ENCODE measurements at places on chromosomes 6 and 20. TPM values are rescaled to one million over a fixed set of nuclear protein-coding genes. Genes with fewer than 3 reads are reported as not detected.

ADGRF4 gene
- polyA plus RNA-seq = 17.0 TPM

LY6G6D gene
- polyA plus RNA-seq = 0.67 TPM

CDH22 gene
- polyA plus RNA-seq = 0.86 TPM

PRR3 gene
- 3.7 TPM for polyA plus RNA-seq

GFRAL gene
- not detected for polyA plus RNA-seq

TSPO2 gene
- polyA plus RNA-seq = not detected

EBF4 gene
- polyA plus RNA-seq = 7.0 TPM

IL17A gene
- not detected for polyA plus RNA-seq

LY86 gene
- 0.55 TPM for polyA plus RNA-seq

FRS3 gene
- polyA plus RNA-seq = 3.3 TPM

PLCB1 gene
- polyA plus RNA-seq = 1.7 TPM

TCP1 gene
- polyA plus RNA-seq = 71.3 TPM

MAS1 gene
- not detected for polyA plus RNA-seq

OTOR gene
- not detected for polyA plus RNA-seq

GPR63 gene
- 0.18 TPM for polyA plus RNA-seq

PCK1 gene
- 0.12 TPM for polyA plus RNA-seq

Data from esophagus (tissue), 2 donors.